Hematopoietic multipotent progenitor cell treated with erythropoietin and hydrocortisone succinate and interleukin-3 and kit ligand, for 15 days (in vitro differentiated cells): ENCODE measurements at places on chromosomes 2 and 18.

DNA sequence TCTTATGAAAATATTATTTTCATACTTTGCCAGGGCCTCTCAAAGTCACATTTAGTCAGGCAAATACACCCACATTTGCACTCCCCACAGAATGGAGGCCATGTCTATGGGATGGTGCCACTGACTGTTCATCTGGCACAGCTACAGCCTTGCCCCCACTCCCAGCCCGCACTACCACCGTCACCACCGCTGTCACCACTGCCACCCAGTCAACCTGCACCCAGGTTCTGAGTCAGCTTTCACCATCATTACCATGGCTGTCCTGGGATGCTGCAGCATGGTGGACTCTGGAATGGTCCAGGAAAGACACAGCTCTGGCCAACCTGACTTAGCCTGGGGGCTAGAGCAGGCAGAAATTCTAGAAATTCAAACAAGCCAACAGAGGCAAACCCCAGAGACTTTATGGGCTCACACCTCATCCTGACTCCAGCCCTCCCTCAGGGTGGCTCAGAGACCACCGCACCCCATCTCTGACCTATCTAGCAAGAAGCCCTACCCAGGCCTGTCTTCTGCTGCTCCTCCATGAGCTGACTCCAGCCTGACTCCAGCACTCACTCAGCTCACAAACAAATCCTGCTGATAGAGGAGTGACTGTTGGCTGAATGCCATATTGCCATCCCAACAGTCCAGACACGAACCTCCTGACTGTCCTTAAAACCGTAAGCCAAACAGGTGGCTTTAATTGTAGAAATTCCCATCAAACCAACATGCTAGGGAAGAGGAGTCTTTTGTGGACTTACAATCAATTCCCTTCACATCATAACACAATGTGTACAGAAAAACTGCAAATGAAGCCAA is 28.0 kb downstream of the DNER start:
- no peak for DNase-seq

- DNase-seq: no peak
These were observed 366.7 kb upstream of the SPHKAP start for GRCh38 chr2:228548230-228548629.

DNA sequence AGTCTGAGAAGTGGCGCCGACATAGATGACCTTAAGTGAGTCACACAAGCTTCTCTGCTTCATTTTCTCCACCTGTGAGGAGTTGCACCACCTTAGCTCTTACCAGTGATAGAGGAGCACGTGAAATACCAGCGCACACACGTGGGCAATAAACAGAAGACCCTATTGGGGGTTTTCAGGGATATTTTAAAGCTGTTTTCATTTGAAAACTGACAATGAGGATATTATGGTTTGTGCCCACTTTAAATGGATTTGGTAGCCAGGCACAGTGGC is 47.3 kb upstream of the FZD7 start:
- DNase-seq: no peak

GRCh38 chr18:73614812-73615211 is 532.8 kb downstream of the FBXO15 start:
- no peak for DNase-seq

DNA sequence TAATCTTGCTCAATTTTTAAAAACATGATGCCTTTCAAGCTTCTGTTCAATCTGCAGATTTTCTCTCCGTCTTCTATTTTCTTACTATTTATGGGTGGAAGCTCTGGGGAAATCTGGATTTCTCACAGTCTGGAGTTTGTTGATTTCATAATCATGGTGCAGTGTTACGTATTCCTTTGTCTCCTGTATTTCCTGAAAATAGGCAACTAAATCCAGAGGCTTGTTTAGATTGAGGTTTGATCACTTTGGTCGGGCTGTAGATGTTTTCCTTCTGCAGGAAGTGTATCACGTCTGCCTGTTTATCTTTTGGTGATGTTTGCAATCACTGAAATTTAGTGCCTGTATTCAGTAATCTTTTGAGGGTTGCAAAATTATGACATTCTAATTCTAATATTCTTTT is 487.7 kb downstream of the LRRTM4 start:
- DNase-seq: no peak

DNA sequence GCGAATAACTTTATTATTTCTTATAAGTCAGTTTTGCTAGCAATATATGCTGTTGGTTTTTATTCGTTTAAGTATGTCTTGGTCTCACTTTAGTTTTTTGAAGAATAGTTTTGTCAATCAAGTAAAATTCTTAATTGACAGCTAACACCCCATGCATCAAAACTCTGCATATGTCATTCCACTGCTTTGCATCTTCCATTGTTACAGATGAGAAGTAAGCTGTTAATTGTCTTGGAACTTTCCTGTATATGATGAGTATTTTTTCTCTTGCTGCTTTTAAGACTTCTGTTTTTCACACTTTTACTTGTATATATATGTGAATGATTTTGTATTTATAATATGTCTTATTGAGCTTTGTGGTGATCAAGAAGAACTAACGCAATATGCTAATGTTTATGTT is 1048.4 kb downstream of the CNTNAP5 start:
- no peak for DNase-seq

- DNase-seq: no peak
These were observed 21.4 kb downstream of the KIF3C start for GRCh38 chr2:25960920-25961319.

DNA sequence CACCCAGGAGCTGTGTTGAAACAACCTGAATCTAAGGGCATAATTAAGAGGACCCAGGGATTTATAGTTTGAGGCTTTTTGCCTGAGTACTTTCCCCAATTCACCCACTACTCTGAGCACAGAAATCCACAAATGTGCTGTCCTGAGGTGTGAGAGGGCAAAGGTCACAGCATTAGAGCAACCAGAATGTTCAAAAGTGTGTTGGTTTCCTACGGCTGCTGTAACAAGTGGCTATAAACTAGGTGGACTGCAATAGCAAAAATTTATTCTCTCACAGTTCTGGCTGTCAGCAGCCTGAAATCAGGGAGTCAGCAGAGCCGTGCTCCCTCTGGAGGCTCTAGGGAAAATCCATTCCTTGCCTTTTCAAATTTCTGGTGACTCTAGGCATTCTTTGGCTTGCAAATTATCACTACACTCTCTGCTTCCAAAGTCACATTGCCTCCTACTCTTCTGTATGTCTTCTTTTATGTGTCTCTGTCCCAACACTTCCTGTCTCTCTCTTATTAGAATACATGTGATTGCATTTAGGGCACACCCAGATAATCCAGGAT is 91.4 kb upstream of the TACR1 start:
- DNase-seq: no peak
